ENCODE measurements at places on chromosomes 7 and 10.

DNA sequence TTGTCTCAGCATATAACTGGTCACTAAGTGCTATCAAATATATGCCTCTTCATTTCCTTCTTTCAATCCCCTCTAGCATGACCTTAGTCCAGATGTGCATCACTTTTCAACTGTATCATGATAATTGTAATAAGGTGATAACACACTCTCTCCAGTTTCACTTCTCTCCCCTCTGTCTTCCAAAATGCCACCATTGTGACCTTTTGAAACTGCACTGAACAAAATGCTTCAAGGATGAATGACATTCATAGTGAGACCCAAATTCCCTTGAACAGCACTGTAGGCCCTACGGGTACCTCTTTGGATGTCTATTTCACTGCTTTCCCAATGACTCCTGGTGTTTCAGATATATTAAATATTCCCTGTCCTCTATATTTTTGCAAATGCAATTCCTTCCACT lies 224.8 kb downstream of the DNAJB9 start:
- DNase-seq: no peak

DNA sequence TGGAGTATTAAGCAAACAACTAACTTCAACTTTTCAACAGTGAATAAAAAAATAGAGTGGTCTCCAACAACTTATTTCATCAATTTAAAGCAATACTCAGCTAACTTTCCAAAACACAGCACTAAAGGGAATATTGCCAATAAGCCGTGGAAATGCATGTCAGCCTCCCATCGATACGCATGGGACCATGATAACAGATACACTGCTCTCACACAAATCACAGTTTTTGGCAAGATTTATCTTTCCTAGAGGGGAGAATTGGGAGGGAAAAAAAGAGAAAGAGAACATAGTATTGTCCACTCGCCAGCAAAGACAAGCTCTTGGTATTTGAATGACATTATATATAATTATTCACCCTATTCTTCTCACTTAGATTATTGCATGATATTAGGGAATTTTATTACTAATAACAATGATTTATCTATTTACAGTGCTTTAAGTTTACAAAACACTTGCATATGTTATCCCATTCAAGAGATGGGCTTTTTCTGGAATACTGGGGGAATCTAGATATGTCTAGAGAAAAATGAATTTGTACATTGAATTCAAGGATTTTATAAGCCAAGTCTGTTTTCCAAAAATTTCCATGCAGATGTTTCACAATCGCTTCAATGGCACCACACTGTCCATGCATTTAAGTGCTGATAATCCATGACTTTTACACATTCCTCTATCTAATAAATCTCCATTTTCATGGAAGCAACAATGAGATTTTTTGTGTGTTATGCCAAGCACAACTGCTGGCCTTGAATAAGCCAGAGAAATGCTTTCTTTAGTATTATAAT lies 194.0 kb upstream of the MGMT start:
- DNase-seq: no peak

DNA sequence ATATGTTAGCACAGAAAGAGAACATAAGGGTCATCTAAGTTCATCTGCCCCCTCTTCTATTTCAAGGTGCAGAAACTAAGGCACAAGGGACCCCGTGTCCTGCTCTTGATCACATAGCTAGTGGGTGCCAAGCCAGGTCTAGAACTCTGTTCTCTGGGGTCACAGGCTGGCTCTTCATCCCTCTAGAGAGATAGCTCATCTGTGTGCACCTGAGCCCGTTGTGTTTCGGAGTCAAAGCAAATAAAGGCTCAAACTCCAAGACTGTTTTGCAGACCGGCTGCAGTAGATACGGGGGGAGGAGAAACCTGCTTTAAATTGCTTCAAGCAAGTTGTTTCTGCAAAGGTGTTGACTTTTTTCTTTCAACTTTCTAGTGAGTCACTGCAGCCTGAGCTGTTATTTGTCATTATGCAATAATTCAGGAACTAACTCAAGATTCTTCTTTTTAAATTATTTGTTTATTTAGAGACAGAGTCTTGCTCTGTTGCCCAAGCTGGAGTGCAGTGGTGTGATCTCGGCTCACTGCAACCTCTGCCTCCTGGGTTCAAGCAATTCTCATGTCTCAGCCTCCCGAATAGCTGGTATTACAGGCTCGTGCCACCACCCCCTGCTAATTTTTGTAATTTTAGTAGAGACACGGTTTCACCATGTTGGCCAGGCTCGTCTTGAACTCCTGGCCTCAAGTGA lies 6.5 kb downstream of the BLVRA start:
- DNase-seq: no peak

GRCh38 chr7:1850111-1850975 lies 180.3 kb downstream of the ELFN1 start:
- no peak for DNase-seq

- no peak for DNase-seq
Observed at GRCh38 chr10:3542185-3542611, 242.8 kb downstream of the KLF6 start.

DNA sequence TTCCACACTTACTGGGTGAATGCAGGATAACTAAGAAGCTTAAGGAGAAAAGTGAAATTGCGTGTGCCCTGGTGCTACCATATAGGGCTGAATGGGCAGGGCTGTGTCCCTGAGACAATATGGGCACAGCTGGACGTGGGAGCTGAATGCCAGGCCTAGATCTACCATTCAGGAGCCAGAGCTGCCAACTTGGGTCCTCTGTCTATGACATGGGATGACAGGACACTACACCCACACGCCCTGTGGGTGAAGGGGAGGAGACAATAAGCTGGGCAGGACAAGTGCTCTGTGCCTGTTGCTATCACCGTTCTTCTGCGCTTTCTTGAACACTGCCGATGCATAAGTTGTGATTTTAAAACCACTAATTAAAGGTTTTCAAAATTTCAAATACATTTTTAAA lies 293.9 kb downstream of the TNS3 start:
- no peak for DNase-seq

DNA sequence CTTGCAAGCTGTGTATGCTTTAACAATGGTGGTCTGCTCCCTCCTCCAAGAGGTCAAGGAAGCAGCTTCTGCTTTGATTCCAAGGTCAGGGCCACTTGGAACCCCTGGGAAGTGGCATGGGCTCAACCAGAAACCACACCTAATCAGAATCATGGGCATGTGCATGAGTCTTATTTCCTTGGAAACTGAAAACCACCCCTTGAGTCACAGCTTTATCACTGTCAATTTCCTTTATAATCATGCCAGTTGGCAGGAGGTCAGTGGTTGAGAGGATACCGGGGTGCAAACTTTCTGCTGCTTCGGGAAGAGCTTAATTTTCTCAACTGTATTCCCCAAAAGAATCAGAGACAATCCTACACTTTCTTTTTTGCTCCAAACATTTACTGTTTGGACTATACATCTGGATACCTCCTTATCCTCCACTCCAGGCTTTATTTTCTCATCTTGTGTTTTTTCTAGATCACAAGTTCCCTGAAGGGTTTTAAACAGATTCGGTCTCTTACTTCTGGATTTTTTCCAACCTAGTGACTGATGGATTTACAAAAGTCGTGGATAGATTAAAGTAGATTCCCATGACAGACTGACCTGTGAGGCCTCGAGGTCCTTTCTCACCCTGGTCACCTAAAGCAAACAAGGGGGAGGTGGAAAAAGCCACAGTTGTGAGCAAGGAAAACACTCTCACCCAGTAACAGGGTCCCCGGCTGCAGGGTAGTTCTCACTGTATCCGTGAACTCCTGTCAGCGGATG lies 36.0 kb downstream of the COL17A1 start:
- DNase-seq: no peak

DNA sequence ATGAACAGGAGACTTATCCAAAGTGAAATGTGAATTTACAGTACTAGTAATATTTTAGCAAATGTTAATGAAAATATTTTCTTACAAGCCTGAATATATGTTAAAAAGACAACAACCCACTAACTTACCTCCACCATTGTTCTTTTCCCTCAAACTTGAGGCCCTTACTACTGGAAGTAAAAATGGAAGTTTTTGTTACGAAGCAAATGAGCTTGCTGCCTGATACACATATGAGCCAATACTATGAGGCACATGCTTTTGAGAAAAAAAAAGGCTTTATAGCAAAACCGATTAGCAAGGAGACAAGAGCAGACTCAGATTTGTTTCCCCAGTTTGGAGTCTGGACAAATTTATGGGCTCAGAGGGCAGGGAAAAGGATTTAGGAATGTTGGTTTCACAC lies 29.0 kb downstream of the PRPS1L1 start:
- no peak for DNase-seq

GRCh38 chr7:142754681-142755575 lies 5.7 kb downstream of the PRSS1 start:
- DNase-seq: no peak

GRCh38 chr10:80484676-80485075 lies 30.6 kb downstream of the TSPAN14 start:
- DNase-seq: no peak

- no peak for DNase-seq
Observed at GRCh38 chr7:155585951-155586350, 39.6 kb upstream of the CNPY1 start.

DNA sequence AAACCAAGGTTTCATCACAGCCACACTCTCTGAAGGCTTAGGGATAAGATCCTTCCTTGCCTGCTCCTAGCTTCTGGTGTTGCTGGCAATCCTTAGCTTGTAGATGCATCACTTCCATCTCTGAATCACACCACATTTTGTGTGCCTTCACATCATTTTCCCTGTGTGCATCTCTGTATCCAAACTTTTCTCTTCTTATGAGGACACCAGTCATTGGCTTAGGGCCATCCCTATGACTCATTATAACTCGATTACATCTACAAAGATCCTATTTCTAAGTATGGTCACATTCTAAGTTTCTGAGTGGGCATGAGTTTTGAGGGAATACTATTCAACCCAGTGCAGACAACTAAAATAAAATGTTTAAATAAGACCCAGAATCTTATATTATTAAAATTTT lies 121.7 kb downstream of the C7orf25 start:
- DNase-seq: no peak

GRCh38 chr7:75650681-75651080 lies 88.1 kb downstream of the HIP1 start:
- DNase-seq: no peak

- DNase-seq: no peak
Observed at GRCh38 chr7:64494912-64495461, 67.9 kb downstream of the ZNF680 start.

DNA sequence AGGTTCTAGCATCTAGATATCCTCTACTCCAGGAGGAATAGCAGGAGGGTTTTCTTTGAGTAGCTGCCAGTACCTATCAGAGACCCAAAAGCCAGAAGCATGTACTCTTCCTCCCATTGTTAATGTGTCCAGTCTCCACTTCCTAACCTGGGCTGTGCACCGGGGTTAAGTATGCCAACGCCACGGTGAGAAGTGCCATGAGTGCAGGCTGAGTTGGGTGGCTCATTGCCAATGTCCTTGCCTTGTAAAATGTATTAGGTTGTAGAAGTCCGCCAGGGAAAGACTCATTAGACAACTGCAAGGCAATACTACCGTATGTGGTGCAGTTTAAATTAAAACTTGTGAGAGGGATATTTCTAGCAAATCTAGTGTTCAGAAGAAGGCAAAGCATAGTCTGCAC lies 55.0 kb upstream of the PRR15 start:
- DNase-seq: no peak

GRCh38 chr10:110218632-110219031 lies 11.2 kb downstream of the MXI1 start:
- no peak for DNase-seq

GRCh38 chr10:38050212-38050611 lies 39.7 kb downstream of the ZNF33A start:
- DNase-seq: no peak

DNA sequence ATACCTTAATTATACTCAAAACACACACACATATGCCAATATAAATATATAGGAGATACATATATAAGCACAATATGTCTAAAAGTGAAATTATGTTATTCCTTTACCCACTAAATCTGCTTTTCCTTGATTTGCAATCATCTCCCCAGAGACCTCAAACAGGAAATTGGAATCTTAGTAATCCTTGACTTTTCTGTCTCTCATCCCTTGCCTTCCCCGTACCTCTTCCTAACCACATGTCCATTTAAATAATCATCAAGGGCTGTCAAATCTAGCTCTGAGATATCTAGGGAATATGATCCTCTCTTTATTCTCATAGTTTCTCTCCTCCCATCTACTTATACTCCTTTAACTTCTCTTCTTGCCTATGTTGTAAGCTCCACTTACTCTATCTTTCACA lies 336.6 kb downstream of the HGF start:
- DNase-seq: no peak

GRCh38 chr10:120511165-120511564 lies 54.1 kb downstream of the PLPP4 start:
- DNase-seq: no peak

- DNase-seq: no peak
Observed at GRCh38 chr10:104417637-104418292, 64.1 kb downstream of the CFAP58 start.

- DNase-seq: no peak
Observed at GRCh38 chr10:23100331-23101030, 5.1 kb downstream of the MSRB2 start.

GRCh38 chr7:155020996-155021395 lies 18.1 kb upstream of the PAXIP1 start:
- no peak for DNase-seq

DNA sequence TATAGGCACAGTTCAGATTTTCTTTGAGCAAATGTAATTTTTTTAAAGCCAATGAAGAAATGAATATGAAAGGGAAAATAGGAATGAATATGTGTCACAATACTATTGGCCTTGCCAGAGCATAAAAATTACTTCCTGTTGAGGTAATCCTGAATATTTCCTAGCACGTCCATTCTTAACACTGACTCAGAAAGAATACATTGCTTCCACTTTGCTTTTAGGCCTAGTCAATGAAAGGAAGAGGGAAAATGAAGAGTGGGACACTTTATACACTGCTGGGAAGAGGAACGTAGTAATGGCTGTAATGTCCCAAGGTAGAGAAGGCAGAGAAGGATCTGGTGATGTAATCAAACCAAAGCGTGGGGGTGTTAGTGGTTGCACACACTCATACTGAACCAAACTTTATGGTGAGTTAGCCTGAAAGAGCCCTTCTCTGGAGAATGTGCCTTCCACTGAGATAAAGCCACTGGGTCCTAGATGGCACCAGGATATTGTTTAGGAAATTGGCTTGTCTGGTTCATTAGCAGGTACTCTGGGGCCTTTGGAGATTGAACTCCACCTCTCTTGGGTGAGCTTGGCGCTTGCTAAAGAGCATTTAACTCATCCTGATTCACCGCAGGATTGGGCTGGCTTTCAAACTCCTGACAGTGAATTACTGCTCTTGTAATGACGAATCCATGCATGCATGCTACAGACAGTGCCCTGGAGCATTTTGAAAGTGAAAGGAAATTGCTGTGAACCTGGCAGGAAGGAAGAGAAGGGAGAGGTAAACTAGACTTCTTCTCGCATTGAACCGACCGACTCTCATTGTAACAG lies 254.9 kb downstream of the KIAA1217 start:
- DNase-seq: no peak

Measured in C1 segment of cervical spinal cord (tissue), 14 donors.